Stimulated activated CD8-positive, alpha-beta memory T cell treated with anti-CD3 and anti-CD28 coated beads, Interleukin-4, amount 100 ng/mL, for 1 hour (primary cell): ENCODE measurements at places on chromosomes 16 and 17.

GRCh38 chr17:51257150-51258081 is 2.4 kb downstream of the MBTD1 start:
- no peak for DNase-seq

GRCh38 chr17:11578998-11579397 is 19.3 kb upstream of the DNAH9 start:
- no peak for DNase-seq

GRCh38 chr16:89080196-89080853 is 13.3 kb upstream of the ACSF3 start:
- no peak for DNase-seq

GRCh38 chr17:6574687-6575595 is 18.6 kb upstream of the PITPNM3 start:
- DNase-seq = no peak

DNA sequence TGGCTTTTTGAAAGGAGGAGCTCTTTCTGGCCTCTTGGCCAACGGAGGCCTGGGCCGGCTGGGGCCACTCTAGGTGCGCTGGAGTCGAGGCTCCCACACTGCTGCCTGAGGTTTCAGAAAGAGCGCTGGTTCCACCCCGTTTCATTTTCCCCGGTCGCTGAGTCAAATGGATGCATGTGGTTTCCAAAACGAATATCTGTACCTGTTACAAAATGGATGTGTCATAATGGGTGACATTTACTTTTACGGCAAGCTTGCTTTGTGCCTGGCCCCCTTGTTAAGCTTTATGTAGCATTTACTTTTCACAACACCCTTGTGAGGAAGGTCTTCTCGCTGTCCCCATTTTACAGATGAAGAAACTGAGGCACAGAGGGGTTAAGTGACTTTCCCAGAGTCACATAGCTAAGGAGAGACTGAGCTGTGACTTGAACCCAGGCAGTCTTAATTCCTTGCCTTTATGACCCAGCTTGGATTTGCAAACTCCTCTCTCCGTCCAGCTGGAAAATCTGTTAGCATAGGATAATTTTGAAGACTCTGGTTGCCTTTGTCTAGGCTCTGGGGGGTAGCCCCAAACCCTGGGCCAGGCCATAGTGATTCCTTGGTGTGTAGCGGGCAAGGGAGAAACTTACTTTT is 10.6 kb downstream of the KSR1 start:
- DNase-seq = no peak
